ENCODE measurements at places on chromosomes 6 and 20. TPM values are rescaled to one million over a fixed set of nuclear protein-coding genes. Genes with fewer than 3 reads are reported as not detected.
A peak's percentile ranks its signal among the peaks of the same experiment; 100 is the strongest.

Gene ZBTB2
- polyA plus RNA-seq = 12.0 TPM

Gene ZSCAN9
- polyA plus RNA-seq = 7.2 TPM

DNA sequence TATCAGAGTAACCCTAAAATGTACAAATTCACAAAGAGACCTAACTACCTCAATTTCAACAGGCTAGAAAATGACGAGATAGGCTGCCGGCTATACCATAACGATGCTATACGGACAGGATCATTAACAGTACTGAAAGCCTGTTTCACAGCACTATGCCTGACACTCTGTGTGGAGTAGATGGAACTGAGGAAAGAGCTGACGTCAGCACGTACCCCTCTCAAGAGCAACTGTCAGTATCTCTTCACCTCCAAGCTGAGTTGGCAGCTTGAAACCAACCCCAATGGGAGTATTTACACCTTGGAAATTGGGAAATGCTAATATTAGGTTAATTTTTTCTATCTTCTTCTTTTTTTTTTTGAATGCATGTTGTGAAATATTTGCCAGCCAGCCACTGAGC is 53.6 kb downstream of the HUS1B start:
- DNase-seq = no peak

- no peak for DNase-seq
Measured at GRCh38 chr6:166056637-166057036, 111.0 kb downstream of the TBXT start.

DNA sequence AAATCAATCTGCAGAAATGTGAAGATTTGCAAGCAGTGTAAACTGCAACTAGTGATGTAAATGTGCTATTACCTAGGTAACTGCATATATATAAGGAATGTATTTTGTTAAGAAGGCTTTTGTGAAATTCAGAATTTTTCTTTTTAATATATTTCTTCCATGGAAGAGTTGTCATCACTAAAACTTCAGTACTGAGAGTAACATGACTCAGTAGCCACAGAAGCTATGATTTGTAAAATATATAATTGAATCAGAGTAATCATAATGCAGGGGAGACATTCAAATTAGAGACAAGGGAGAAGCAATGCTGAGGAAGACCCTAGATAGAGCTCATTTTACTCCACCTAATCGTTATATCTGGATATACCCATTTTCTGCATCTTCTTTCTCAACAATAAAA is 141.7 kb downstream of the ADGRG6 start:
- DNase-seq = no peak

Gene HLA-DQA2
- polyA plus RNA-seq = not detected

- DNase-seq = no peak
Measured at GRCh38 chr6:69584913-69585729, 211.7 kb downstream of the LMBRD1 start.

- DNase-seq = peak; percentile 58
Measured at GRCh38 chr6:99588618-99589289, 17.9 kb upstream of the PRDM13 start.

DNA sequence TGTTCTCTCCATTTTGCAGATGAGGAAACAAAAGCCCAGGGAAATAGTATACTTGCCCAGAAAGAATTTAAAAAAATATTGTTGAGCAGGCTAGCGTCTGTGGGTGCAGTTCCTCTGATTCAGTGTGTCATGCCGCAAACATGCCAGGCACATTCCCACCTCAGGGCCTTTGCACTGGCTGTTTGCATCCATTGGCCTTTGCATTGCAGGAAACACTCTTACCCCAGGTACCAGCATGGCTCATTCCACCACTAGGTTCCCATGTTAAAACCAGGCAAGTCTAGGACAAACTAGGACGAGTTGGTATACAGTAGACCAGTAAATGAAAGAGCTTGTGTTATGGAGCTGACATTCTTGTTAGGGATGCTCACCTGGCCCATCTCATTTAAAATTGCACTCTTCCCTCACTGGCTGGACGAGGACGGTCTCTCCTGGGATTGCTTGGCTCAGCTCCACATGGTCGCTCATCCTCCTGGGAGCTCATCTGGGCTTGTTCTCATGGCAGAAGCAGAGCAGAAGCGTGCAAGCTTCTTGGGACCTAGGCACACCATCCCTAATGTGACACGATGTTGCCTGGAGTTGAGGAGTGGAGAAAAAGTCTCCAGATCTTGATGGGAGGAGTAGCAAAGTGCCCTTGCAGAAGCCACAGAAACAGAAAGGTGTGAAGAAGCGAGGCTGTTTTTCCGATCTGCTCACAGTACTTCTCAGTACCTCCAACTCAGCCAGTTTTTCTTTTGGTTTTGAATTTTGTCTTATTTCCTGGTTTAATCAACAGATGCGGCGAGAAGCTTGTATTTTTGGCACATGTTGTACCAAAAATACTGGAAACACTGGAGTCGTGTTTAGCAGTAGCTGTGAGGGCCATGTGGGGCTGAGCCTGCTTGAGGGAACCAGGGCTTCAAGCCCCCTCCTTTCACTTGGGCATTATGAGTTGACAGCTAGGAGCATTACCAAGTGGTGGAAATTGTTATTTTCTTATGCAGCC is 13.9 kb downstream of the ZNF831 start:
- DNase-seq = no peak

DNA sequence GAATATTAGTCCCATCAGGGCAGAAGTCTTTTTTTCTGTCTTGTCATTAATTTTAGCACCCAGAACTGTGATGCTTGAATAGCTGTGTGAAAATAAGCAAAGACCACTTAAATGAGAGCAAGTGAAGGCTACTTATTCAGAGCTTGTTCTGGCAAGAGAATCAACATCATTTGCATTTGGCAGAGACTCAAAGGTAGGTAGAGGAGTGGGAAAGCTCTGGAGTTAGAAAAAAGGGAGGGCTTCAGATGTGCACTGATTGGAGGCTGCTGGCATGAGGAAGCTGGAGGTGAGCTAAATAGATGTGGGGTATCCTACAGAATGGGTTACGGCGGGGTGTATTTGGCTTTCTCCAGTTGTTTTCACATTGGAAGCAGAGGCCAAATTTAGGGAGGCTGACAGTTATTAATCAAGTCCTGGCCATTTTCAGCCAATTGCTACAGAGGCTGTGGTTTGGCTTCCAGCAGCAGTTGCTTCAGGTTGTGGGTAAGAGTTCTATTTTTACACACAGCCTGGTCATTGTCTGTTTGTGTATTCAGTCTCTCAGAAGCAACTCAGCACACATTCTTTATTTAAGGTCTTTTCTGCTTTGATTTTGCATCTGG is 254.3 kb downstream of the BTBD3 start:
- DNase-seq = no peak

Gene CAGE1
- not detected for polyA plus RNA-seq

DNA sequence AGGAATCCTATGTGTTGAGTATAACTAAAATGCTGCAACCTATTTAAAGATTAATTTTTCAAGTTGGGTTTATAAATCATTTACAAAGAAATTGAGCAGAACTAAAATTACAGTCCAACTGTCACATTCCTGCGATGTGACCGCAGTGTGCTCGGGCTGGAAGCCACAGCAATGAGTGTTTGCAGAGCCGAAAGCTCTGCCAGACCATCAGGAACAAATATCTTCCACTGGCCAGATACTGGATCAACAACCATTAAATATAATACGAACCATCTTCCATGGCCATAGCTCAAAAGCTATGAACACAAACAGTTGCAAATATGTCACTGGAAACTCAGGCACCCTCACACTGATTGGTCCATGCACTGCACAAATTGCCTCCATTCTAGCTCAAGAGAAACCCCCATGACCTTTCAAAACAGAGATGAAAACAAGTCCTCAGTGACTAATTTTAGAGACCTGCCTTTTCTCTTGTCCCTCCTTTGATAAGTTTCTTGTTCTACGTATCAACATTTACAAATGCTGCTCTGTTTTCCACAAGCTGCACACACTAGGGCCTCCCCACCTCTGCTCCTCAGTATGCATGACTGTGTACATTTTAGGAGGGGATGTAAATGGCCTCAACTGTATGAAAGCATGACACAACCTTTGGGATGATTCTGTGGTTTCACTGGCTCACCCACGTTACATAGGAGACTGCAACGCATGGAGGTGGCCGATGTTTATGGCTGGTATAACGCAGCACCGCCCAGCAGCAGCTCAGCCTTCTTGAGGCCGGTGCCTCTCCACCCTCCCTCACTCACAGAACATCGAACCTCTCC is 171.7 kb downstream of the WDR27 start:
- DNase-seq = peak; percentile 39

DNA sequence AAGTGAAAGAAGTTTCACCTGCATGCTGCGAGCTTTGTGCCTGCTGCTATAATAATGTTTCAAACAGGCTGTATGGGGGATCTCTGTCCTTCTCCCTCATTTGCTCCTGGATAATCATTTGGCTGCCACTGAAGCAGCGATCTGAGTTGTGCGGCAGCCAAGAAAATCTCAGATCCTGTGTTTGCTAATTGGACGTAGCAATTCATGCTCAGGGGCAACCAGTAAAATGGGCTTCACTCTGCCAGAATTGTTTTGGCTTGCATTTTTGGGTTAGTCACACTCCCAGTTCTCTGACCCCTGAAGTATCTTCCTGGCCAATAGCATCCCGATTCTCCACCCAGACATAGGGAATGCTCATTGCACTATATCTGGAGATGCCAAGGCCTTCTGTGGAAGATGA is 13.7 kb upstream of the STXBP5 start:
- no peak for DNase-seq

GRCh38 chr6:167122041-167122826 is 662 bp upstream of the CCR6 start:
- DNase-seq = no peak

Gene LY86
- polyA plus RNA-seq = not detected

Gene LAMA4
- 3.7 TPM for polyA plus RNA-seq

- DNase-seq = peak; percentile 68
Measured at GRCh38 chr20:5658912-5659345, 91.3 kb upstream of the SHLD1 start.

DNA sequence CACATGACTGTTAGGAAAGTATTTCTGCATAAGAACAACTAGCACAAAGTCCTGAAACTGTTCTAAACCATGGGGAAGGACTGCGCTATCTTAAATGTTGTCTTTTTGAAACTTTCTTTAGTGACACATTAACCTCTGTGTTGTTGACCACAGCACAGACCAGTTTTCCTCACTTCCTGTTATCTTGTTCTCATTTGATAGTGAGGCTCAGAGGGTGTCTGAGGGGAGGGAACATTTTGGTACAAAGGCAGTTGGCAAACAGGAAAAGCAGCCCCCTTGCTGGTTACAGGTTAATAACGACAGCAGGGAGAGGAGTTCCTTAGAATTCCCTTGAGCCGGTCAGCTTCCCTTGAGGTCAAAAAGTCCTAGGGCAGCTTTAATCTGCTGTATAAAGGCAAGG is 143.5 kb upstream of the BMP2 start:
- no peak for DNase-seq

Gene RAB23
- 8.6 TPM for polyA plus RNA-seq

GRCh38 chr20:58416835-58417234 is 27.8 kb downstream of the VAPB start:
- DNase-seq = no peak

DNA sequence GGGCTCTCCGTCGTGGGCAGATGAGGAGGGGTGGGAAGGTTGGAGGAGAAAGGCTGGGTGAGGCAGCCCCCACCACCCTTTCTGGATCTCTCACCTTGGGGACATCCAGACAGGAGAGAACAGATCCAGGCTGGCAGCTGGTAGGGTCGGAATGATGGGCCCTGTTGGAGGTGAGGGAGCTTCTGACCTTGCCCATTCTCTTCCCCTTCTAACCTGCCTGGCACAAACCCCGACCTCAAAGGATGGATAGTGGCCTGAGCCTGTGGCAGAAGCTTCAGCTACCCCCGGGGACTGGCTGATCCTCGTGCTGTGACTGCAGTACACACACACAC is 6.0 kb upstream of the NPBWR2 start:
- DNase-seq = no peak

Gene MUC22
- not detected for polyA plus RNA-seq

DNA sequence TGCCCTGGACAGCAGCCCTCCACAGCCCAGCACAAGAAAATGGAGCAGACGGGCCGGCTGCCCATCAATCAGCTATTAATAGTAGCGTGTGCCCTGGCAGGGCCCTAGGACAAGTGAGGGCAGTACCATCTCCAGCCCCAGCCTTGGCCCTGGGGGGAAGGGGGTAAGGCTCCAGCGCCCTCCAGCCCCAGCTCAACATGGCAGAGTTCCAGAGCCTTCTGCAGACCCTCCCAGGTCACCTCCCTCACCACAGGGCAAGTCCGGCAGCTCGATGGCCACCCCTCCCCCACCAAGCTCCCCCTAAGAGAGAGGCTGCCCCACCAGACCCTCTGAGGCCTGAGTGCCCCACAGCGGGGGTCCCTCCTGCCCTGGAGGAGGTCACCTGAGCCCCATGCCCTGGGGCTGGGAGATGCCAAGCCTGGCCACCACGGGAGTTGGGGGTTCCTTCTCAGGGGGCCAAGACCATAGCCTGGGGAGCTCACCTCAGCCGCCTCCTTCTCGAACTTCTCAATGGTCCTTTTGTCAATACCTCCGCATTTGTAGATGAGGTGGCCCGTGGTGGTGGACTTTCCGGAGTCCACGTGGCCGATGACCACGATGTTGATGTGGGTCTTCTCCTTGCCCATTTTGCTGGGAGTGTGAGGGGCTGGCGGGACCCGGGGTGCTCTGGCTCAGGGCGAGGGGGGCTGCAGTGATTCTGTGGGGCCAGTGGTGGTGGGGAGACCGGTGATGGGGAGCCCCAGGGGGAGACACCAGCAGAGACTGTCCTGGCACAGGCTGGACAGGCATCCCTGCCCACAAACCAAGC is 1.5 kb downstream of the EEF1A2 start:
- DNase-seq = no peak

Gene PPP1R14C
- polyA plus RNA-seq = 0.46 TPM

GRCh38 chr20:50111120-50111828 is 1.7 kb downstream of the UBE2V1 start:
- no peak for DNase-seq

Gene ZNF334
- not detected for polyA plus RNA-seq

- no peak for DNase-seq
Measured at GRCh38 chr6:499617-500016, 108.1 kb downstream of the IRF4 start.

Gene ADAM33
- polyA plus RNA-seq = 0.22 TPM

Data from A549 (cell line).